ENCODE measurements at places on chromosomes 16 and 17. TPM values are rescaled to one million over a fixed set of nuclear protein-coding genes. Genes with fewer than 3 reads are reported as not detected.

DNA sequence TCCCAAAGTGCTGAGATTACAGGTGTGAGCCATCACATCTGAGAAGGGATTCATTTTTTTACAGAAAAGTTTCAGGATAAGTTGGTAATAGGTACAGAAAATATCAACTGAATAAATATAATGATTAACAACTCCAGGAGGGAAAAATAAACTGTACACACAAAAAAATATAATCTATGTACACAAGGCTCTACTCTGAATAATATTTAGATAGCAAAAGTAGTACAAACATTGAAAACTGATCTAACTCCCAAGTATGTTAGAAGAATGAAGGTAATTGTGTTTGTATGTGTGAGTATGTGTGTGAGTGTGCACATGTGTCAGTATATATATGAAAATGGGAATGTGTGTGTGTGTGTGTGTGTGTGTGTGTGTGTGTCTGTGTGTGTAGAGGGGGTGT, 20.4 kb downstream of the TUBD1 start:
- no peak for DNase-seq

DNA sequence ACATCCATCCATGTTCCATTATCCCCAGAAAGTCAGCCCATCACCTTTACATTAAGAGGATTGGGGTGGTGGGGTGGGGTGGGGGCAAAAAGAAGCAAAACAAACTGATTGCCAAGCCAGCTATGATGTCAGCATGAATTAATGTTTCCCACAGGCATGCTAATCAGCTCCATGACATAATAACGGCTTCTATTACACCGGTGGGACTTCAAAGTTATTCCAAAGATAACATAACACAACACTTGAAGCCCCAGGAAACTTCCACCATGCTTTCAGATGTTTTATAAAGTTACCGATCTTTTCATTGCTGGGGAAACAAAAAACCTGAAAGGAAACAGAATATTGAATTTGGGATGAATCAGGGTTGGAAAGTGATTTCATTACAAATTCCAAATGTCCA, 155.9 kb upstream of the IRX5 start:
- DNase-seq, result no peak

DNA sequence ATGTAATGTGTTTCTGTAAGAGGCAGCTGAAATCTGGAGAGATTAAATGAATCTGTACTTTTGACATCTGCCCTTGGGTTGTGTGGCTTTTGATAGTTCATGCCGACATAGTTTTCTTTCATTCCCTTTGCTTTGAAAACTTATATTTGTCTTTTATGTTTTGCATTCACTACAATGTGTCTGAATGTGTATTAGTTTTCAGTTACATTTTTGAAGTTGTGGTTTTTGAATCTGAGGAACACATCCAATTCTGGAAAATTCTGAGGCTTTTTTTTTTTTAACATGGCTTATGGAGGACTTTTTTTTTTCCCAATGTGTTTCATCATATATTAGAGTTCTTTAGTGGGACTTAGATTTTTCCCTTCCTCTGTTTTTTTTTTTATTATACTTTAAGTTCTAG, 683.7 kb upstream of the SOX9 start:
- no peak for DNase-seq

DNA sequence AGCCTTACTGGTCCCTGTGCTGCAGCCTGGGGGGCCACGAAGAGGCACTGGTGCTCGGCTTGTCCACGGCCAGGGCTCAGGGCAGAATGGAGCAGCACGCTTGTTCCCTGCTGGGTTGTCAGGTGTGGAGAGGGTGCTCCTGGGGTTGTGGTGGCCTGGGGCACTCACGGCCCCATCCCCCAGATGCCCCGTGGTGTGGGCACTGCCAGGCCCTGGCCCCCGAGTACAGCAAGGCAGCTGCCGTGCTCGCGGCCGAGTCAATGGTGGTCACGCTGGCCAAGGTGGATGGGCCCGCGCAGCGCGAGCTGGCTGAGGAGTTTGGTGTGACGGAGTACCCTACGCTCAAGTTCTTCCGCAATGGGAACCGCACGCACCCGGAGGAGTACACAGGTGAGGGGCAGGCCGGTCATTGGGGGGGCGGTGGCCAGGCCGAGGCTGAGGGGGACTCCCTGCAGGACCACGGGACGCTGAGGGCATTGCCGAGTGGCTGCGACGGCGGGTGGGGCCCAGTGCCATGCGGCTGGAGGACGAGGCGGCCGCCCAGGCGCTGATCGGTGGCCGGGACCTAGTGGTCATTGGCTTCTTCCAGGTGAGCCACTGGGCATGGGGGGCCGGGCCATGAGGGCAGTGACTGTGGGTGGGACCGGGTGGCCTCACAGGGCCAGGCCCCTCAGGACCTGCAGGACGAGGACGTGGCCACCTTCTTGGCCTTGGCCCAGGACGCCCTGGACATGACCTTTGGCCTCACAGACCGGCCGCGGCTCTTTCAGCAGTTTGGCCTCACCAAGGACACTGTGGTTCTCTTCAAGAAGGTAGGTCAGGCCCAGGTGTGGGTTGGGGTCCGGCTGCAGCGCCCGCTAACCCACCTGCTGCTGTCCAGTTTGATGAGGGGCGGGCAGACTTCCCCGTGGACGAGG, 1.5 kb downstream of the PDIA2 start:
- no peak for DNase-seq

DNA sequence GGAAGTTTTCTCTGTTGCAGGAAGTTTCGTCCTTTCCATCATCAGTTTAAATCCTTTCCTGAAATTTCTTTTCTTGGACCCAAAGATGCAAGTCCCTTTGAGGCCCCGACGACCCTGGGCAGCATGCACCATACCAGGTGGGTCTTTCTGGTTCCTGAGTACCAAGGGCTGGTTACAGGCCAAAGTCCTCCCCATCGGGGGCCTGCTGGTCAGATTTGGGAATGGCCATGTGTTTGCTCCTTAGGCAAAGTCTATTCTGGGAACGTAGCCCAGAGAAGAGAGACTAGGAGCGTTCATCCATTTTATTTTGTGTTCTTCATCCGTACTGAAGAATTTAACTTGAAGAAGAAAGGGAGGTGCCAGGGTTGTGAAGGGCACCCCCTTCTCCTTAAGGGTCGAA, 17.5 kb upstream of the ADAM11 start:
- DNase-seq, result no peak

GRCh38 chr17:64024781-64025731, 4.6 kb upstream of the ICAM2 start:
- DNase-seq, result no peak

- no peak for DNase-seq
Measured at GRCh38 chr17:78885956-78886355, 17.0 kb downstream of the CEP295NL start.

GRCh38 chr17:43768382-43768781, 9.8 kb upstream of the SOST start:
- peak; percentile 71 for DNase-seq

GRCh38 chr16:12119562-12119961, 143.0 kb downstream of the SNX29 start:
- no peak for DNase-seq

DNA sequence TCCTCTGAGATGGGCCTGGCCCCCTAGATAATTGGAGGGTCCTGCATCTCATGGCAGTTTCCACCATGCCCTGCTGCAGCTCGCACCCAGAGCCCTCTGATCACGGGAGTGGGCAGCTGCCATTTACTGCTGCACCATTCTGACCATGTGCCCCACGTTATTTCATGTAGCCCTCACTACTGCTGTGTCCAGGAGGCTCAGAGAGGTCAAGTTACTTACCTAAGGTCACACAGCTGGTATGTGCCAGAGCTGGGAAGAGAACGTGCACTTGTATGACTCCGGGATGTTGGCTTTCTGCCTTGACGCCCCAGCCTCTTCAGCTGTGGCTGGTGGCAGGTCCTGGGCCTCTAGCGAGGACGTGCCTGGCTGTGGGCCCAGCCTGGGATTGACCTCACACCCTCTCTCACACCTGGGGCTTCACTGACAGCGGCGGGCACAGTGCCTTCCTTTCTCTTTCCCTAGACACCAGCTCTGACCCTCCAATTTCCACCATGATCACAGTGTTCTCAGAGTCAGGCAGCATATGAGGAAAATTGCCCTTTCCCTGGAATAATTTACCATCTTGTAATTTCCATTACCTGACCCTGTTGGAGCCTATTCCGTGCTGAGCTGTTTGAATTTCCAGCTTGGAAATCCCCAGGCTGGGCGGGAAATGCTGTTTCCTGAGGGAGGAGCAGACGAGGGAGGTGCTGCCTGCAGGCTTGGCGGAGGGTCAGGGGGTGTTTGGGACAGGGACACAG, 18.5 kb upstream of the DOC2B start:
- DNase-seq, result peak; percentile 22

GRCh38 chr16:80806927-80807340, 2.5 kb upstream of the CDYL2 start:
- no peak for DNase-seq

- DNase-seq, result no peak
Measured at GRCh38 chr17:79866791-79867518, 27.7 kb upstream of the CBX4 start.

DNA sequence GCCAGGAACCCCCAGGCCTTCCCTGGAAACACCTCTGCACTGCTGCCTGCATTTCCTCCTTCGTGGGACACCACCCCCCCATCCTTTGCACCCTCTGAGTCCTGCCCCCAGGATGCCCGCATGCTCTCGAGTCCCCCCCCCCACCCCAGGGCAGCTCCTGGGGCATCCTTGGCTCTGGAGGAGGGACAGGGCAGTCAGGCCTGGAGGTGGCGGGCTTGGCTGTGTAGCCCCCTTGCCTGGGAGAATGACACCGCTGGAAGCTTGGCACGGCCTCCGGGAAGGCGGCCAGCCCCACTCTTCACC, 98.9 kb upstream of the GSE1 start:
- peak; percentile 55 for DNase-seq

DNA sequence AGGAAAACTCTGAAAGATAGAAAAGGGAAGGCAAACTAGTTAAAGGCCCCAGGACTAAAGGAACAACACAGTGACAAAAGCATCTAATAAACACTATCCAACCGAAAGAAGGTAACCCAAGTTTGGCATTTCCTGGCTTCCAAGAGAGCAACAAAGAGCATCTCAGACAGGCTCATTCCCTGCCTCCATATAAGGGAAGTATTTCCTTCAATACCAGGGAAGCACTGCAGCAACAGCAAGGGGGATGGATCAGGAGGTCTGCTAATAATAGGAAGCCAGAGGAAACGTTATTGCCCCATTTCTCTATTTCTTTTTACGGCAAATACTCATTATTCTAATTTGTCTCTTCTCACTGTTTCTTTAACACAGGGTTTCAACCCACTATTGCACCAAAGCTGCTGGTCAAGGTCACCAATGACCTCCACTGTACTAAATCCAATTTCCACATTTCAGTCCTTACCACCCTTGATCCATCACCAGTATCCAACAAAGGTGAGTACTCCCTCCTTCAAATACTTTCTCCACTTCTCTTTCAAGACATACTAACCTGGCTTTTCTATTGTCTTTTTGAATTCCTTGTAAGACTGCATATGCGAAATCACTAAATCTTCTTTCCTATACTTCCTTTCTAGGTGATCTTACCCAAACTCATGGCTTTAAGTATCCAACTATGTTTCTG, 86.1 kb downstream of the KANSL1 start:
- DNase-seq, result no peak

DNA sequence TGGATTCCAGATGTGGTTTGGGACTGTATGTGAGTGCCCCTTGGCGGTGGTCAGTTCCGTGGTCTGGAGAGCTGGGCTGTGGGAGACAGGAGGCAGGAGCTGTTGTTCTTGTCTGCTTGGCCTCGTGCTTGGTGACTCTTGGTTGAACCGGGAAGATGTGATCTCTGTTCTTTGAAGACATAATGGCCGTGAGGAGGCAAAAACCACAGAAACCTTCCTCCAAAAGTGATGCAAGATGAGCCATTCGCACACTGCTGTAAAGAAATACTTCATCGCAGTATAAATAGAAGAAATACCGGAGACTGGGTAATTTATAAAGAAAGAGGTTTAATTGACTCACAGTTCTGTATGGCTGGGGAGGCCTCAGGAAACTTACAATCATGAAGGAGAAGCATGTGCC, 128.8 kb downstream of the RAP1GAP2 start:
- no peak for DNase-seq

GRCh38 chr17:81028506-81028858, 6.5 kb upstream of the BAIAP2 start:
- DNase-seq, result no peak

DNA sequence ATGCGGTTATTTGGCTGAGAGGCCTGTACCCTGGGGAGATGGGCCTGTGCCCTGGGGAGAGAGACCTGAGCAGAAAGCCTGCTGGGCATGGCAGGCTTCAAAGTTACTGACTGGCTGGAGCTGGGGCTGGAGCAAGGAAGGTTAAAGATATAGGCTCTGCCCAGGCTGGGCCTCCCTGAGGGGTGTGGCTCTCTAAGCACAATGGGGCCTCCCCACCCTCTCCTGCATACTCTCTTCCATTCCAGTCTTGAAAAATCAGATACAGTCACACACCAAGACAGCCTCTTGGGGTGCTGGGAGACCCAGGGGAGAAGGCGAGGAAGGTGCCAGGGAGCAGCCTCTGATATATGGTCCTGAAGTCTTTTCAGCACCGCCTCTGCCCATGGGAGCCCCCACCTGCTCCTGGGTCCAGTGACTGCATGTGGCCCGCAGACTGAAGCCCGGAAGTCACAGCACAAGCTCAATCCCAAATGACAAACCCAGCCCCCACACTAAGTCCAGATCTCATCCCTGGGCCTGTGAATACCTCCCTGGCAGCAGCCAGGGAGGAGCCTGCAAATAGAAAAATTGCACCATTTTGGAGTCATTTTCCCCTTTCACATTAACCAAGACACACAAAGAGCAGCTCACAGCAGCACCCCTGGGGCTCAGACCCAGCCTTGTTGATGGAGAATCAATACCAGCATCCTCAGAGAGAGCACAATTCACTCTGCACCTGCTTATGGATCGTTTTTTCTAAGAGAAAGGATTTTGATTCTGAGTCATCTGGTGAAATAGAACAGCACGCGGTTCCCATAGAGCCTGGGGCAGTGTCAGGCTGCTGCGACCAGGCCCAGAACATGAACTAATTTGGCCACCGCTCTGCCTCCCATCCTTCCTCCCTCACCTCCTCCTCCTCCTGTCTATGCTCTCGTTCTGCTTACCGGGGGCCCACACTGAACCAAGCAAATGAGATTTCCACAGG, 25.6 kb upstream of the CACNG1 start:
- no peak for DNase-seq

GRCh38 chr16:12461971-12462370, 341.7 kb downstream of the CPPED1 start:
- DNase-seq, result no peak

GRCh38 chr17:31401456-31402254, 10.2 kb downstream of the RAB11FIP4 start:
- no peak for DNase-seq

The MT1A gene
- total RNA-seq, result 1.9 TPM

The C17orf107 gene
- total RNA-seq, result 8.8 TPM

The ZMYND15 gene
- 5.3 TPM for total RNA-seq

The PRSS21 gene
- 4.4 TPM for total RNA-seq

The PRKCB gene
- 9.6 TPM for total RNA-seq

The WNT9B gene
- total RNA-seq, result 0.14 TPM

The YBX2 gene
- total RNA-seq, result 1.4 TPM

The CAPNS2 gene
- 0.55 TPM for total RNA-seq

The CSF3 gene
- not detected for total RNA-seq

The SDK2 gene
- total RNA-seq, result 12.9 TPM

The VEZF1 gene
- 64.9 TPM for total RNA-seq

The PTX4 gene
- total RNA-seq, result 0.14 TPM

Data from mucosa of gallbladder (tissue), 1 donor.